ENCODE measurements at places on chromosomes 12 and 14.

DNA sequence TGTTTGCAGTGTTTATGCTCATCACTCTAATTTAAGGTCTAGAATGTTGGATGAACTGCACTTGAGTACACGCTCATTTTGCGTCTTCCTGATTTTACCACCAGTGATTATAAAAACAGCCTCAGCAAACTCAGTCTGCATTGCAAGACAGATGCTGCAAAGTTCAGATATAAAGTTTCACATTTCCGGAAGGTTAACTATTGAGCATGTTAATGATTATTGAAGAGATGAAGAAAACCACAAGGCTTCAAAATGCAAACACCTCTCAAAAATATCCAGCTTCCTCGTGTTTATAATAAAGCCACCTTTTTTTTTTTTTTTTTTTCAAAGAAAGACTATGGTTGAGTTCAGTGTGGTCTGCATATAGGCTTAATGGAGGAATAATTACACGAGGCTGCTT lies 92.1 kb upstream of the BMP4 start:
- DNase-seq: no peak

DNA sequence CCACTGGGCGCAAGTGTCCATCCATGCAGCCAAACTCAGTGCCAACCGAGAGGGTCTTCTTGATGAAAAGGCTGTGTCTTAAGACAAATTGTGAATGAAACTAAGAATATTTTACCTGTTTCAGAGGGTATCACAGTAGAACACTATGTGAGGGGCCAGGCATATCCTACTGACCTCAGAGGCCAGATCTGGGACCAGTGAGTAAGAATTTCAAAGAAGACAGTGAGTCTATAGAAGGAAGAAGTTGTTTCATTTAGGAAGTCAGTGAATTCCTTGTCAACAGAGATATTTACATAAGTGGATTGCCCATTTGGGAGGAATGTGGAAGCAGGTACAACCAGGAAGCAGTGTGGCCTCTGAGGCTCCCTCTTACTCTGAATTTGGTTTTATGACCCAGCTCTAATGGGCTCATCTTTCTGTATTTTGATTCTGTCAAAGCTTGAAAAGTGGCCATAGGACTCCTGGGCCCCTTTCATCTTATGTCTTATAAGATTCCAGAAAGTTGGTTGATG lies 137.4 kb downstream of the ZNF664 start:
- DNase-seq: no peak

- DNase-seq: peak; percentile 86
Measured at GRCh38 chr12:49059299-49060171, 1.1 kb downstream of the KMT2D start.

DNA sequence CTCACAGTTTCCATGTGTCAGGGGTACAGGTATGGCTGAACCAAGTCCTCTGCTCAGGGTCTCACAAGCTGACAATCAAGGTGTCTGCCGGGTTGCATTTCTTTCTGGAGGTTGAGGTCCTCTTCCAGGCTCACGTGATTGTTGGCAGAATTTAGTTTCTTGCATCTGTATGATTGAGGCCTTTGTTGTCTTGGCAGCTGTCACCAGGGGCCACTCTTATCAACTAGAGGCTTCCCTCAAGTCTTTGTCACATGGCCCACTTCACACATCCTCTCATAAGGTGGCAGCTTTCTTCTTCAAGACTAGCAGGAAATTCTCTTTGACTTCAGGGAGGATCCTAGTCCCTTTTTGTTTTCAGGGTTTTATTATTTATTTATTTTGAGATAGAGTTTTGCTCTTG lies 46.0 kb upstream of the FOS start:
- no peak for DNase-seq

GRCh38 chr12:25427337-25428249 lies 125.5 kb downstream of the LMNTD1 start:
- no peak for DNase-seq

GRCh38 chr14:105192866-105193731 lies 12.0 kb upstream of the NUDT14 start:
- no peak for DNase-seq

- DNase-seq: peak; percentile 27
Measured at GRCh38 chr14:68232300-68233055, 412.9 kb downstream of the RAD51B start.

- DNase-seq: no peak
Measured at GRCh38 chr12:132477703-132478432, 12.1 kb upstream of the FBRSL1 start.

DNA sequence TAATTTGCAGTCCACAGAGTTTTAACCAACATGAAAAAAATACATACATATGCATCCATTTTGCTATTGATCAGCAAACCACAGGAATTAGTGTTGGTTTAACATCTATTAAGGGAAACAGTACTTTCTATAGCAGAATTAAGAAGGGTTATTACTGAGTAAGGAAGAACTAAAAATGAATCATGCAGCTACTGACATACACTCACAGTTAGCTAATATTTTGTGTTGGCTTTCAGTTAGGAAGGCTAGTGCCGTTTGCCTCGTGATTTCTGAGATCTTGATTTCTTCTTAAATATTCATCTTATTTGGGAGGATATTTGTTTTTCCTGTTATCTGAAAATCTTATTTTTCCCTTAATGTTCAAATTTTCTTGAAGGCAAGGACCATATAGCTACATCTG lies 423.4 kb downstream of the NOVA1 start:
- DNase-seq: no peak

DNA sequence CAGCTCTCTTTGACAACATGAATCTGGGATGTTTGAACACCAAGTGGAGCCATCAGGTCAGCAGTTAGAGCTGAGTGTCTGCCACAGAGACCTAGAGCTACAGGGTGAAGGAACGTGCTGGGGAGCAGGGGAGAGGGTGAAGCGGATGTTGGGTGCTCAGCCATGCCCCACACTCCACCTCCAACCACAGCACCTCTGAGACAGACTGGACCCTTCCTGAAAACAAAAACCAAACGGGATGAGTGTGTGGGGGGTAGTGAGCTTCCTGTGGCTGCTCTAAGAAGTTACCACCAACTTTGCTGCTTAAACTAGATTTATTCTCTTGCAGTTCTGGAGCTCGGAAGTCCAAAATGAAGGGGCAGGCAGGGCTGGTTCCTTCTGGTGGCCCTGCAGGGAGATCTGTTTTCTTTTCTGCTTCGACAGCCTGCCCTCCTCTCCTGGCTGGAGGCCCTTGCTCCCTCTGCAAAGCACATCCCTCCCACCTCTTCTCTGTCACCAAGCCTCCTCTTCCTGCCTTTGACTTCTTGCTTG lies 5.6 kb upstream of the GOLGA3 start:
- DNase-seq: no peak

- no peak for DNase-seq
Measured at GRCh38 chr12:6216581-6216980, 16.4 kb downstream of the CD9 start.

DNA sequence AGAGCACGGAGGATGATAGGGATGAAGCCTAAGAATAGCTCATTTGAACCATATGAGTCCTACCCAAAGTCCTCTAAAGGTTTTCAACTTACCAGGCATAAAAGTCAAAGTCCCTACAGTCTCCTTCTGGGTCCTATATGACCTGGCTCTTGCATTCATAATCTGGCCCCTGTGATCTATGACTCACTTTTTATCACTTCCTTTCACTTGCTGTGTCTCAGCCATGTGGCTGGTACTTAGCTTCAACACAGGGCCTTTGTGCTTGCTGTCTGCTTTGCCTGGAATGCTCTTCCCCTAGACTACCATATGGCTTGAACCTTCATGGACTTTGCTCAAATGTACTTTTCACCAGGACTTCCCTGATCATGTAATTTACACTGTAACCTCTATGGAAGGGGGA lies 137.6 kb upstream of the TMTC1 start:
- DNase-seq: no peak

Measured in iPS-NIHi11 (cell line).